ENCODE measurements at places on chromosomes 3 and 15.

GRCh38 chr3:14561051-14561960 lies 21.2 kb upstream of the GRIP2 start:
- no peak for DNase-seq

- no peak for DNase-seq
Measured at GRCh38 chr3:50542177-50543034, 25.1 kb downstream of the C3orf18 start.

- DNase-seq, result no peak
Measured at GRCh38 chr15:43991206-43991605, 164.4 kb downstream of the WDR76 start.

GRCh38 chr3:153768561-153769469 lies 352.4 kb upstream of the ARHGEF26 start:
- peak; percentile 27 for DNase-seq

- DNase-seq, result no peak
Measured at GRCh38 chr3:136166507-136166906, 29.6 kb downstream of the MSL2 start.

DNA sequence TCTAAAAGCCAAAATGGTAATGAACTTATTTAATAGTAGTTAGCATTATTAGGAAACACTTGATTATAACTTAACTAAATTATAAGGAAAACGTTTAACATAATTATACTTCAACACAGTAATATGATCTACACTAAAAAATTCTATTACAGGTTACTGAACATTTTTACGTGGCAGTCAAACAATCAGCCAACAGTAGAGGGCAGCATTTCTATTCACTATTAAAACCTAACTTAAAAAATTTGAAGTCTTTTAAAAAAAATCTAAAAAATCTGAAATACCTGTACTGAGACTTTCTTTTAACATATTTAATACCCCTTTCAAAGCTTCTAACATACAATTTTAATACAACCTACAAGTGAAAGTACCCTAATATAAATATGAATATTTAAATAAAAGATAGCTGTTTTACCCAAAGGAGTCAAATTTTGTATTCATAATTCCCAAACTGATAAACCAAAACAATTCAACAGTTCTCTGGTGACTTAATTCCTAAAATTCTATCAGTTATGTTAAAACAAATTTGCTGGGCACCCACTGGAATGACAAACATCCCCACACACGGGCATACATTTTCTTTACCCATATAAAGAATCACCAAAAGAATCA lies 41.5 kb downstream of the DLG1 start:
- peak; percentile 24 for DNase-seq

DNA sequence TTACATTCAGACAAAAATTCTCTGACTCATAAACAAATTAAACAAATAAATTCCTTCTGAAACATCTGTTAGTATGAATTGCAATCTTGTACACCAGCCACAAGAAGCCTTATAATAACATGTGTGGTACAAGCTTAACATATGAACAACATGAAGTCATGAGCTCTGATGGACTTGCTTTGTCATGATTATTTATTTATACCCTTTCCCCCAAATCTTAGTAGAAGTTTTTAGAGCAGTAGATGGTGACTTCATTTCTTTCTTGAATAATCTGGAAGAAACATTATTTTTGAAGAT lies 633.4 kb downstream of the EPHA3 start:
- DNase-seq, result no peak

DNA sequence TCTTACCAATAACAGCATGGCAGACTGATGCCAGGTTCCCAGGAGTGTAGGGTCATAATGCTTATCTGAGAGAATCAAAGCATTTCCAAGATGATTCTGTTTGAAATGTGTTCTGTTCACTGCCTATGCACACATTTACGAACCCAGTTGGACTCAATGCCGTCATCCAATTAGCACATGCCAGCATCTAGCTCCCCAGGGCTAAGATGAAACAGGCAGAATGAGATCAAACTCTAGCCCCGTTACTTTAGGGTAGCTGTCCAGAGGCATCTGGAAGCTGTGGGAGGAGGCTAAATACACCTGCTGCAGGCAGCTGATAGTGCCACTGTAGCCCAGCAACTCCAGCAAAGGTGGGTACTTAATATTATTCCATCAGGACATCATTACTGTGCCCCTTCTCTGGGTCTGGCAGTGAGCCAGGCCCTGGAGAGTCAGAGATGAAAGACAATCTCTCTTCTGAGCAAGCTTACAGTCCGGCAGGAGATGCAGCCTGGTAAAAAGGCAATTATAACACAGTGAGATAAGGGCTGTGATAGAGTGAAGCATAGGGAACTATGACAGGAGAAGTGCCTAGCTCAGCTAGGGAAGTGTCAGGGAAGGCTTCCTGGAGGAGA lies 156.4 kb upstream of the PPP2R3A start:
- DNase-seq, result no peak

GRCh38 chr15:87454860-87455259 lies 801.7 kb downstream of the NTRK3 start:
- no peak for DNase-seq

DNA sequence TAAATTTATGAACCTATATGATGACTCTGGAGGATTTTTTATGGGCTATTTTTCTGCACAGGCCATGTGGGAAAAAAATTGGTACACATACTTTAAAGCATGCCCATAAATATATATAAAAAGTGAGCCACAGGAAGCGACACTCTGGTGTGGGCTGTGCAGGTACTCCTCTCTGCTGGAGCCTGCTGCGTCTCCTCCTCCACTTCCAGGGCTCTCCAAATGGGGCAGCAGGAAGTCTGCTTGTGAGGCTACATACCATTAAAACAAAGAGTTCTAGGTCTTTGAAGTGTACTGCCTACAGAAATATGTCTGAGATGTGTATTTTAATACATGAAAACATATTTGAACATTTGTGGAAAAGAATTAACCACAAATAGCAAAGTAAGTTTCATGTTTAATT lies 135.1 kb downstream of the CTNNB1 start:
- DNase-seq, result no peak

DNA sequence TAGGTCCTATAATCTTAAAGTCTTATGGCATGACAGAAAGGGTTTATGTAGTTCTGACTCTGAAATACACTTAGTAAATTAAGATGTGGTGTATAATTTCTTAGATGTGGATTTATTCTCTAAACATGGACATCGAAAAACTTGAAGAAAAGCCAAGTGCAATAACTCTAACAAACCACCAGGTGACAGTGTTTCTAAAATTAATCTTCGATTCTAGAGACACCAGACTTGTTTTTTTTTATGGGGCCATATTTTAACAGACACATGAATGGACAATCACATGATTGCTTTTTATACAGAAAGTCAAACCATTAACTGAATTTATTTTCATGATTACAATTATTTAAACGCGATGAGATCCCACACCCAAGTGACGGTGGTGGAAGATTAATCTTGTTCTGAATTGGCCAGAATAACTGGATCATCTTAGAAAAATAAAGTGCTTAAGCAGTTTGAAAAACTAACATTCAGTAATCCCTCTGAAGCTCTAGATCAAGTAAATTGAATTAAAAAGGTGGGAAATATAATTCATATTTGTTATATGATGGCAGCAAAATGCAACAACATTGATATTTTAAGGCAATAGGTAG lies 305.1 kb downstream of the LSAMP start:
- DNase-seq, result peak; percentile 5

DNA sequence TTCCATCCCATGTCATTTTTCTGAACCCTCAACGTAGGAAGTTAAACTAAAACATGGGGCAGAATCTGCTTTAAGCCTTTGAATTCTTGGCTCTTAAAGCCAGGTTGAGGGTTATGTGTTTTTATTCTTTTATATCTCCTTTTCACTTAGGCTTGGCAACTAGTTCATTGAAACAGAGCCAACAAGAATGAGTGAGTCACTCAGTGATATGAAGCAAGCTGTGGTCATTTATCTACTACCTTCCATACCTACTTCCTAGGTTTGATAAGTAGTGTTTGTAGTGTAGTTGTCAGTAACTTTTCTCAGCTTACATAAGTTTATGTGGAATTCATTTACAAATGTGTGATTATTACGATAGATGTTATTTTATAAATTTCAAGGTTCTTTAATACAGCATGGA lies 67.4 kb downstream of the SNRPN start:
- no peak for DNase-seq

GRCh38 chr15:53693729-53694475 lies 65.6 kb downstream of the WDR72 start:
- no peak for DNase-seq

Data from GM12864 (cell line).